RPMI7951 (cell line): ENCODE measurements at places on chromosomes 5 and 9.

- no peak for DNase-seq
Observed at GRCh38 chr9:129231759-129232158, 53.7 kb upstream of the IER5L start.

- DNase-seq: no peak
Observed at GRCh38 chr5:159861086-159861485, 55.2 kb upstream of the ADRA1B start.

GRCh38 chr9:73889023-73889422 lies 608.1 kb upstream of the RORB start:
- no peak for DNase-seq

DNA sequence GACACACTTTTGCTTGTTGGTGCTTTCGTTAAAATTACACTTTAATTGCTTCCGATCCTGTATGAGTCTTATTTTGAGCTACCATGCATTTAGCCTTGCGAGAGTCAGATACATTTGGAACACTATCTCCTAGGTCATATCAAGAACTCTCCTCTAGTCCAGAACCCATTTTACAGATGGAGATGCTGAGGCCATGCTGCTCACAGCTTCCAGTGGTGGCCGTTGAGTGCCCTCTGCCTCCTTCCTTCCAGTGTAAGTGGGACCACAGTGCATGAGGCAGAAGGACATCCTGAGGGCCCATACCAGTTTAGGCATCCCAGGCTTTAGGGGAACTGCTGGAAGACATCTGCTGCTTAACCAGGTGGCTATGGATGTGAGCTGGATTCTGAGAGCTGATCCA lies 6.9 kb downstream of the CCNI2 start:
- DNase-seq: no peak

DNA sequence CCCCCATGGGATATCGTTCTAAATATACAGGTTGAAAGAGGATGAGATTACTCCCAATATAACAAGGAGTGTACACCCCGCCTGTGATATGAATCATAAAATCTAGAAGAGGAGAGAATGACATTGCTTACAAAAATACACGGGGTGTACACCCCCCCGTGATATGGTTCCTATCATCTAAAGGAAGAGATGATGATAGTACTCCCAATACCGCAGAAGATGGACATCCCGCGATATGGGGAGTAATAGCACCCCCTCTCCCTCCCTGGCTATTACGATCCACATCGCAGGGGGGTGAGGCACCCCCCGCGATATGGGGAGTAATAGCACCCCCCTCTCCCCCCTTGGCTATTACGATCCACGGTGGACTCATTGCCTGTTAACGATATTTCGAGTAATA lies 124.6 kb downstream of the TMEM38B start:
- no peak for DNase-seq

GRCh38 chr5:175692235-175692995 lies 34.5 kb downstream of the HRH2 start:
- no peak for DNase-seq

GRCh38 chr9:132631685-132632084 lies 38.1 kb downstream of the DDX31 start:
- DNase-seq: no peak

GRCh38 chr9:136977223-136977622 lies at the start of gene PTGDS:
PTGDS (plus strand) TSS chr9:136977504; CDS start chr9:136977579, 75 bp downstream.
- DNase-seq: no peak

- no peak for DNase-seq
Observed at GRCh38 chr5:33720176-33720575, 171.6 kb downstream of the ADAMTS12 start.

GRCh38 chr9:120410925-120411501 lies 169.0 kb downstream of the CDK5RAP2 start:
- DNase-seq: no peak

GRCh38 chr9:116958881-116959280 lies 271.8 kb downstream of the TRIM32 start:
- DNase-seq: no peak

GRCh38 chr5:118919016-118919415 lies 69.3 kb downstream of the DTWD2 start:
- DNase-seq: no peak

DNA sequence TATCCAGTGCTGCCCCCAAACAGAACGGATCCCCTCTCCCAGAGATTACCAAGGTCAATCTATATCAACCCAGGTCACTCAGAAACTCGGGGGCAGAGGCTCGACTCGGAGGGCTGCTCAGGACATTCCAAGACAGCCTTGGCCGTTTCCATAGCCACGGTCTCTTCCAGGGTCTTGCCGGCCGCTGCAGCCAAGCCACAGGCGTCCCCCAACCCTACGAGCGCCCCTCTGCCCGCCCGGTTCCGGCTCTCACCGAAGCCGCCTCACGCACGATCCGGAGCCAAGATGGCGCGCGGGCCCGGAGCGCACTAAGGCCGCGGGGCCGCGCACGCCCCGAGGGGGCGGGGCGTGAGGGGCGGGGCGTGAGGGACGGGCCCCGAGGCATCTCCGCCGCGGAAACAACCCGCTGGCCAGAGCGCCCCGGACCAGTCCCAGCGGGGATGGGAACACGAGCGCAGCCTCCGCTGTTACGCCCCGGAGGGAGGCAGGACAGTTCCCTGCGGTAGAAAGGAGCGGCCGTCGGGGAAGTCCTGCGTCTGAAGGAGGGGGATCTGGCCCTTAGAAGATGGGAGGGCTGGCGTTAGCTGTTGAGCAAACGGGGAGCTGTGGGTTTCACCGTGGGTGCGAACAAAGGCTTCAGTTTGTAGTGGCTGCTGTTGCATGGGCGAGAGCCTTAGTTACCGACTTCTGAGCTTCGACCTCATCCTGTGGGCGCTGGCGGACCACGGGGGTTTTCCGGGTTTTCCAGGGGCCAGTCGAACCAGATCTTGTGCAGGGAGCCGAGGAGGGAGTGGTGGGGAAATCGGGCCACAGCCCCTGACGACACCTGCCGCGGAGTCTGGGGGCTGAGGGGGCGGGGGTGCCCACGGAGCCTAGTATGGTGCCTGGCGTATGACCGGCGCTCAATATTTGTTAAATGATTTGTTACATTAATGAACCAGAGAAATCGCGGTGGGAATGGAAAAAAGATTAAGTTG lies at the start of gene RPP25L:
RPP25L (minus strand) TSS at position 287 of the 977 bp plus-strand sequence. CDS start 801 bp downstream, outside the sequence.
- peak; percentile 81 for DNase-seq
